Umbilical cord (tissue), 2 donors: ENCODE measurements at places on chromosomes 4 and X. TPM values are rescaled to one million over a fixed set of nuclear protein-coding genes. Genes with fewer than 3 reads are reported as not detected.

- no peak for DNase-seq
Observed at GRCh38 chrX:100750883-100751282, 19.0 kb upstream of the SYTL4 start.

GRCh38 chr4:183284965-183285364 is 35.1 kb downstream of the CLDN22 start:
- no peak for DNase-seq

Gene RBM46
- total RNA-seq: 3.9 TPM

Gene WNK3
- 4.8 TPM for total RNA-seq

DNA sequence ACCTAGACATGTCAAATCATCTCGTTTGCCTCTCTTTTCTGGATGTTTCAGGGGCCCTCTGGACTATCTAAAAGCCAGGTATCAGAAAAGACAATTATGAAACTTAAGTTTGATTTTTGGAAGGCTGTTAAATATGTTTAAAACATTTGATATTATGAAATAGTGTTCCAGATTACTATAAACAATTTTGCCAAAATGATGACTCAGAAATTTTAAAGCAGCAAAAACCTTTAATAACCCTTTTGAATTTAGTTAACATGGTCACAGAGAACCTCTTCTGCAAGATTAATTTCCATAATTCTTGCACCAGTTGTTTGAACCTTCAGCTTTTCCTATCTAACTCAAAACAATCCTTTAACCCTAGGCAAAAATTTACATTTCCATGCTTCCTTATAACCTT is 18.8 kb upstream of the FAM47E start:
- DNase-seq: peak; percentile 35

DNA sequence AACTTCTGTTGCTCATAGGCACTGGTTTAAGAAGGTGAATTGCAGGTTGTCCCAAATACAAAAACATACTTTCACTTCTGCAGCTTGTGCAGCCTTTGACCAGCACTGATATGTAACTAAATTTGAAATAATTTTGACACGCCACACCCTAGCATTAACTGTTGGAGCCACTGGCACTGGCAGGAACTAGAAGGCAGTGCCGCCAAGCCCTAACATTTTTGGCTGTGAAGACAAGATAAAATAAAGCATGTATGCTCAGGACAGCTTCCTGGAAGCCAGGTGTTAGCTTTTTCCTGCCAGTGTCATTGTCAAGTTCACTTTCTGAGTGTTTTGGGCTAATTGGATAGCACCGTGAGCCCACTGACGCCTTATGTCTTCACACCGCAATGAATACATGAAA is 65.3 kb upstream of the FBXW7 start:
- no peak for DNase-seq

DNA sequence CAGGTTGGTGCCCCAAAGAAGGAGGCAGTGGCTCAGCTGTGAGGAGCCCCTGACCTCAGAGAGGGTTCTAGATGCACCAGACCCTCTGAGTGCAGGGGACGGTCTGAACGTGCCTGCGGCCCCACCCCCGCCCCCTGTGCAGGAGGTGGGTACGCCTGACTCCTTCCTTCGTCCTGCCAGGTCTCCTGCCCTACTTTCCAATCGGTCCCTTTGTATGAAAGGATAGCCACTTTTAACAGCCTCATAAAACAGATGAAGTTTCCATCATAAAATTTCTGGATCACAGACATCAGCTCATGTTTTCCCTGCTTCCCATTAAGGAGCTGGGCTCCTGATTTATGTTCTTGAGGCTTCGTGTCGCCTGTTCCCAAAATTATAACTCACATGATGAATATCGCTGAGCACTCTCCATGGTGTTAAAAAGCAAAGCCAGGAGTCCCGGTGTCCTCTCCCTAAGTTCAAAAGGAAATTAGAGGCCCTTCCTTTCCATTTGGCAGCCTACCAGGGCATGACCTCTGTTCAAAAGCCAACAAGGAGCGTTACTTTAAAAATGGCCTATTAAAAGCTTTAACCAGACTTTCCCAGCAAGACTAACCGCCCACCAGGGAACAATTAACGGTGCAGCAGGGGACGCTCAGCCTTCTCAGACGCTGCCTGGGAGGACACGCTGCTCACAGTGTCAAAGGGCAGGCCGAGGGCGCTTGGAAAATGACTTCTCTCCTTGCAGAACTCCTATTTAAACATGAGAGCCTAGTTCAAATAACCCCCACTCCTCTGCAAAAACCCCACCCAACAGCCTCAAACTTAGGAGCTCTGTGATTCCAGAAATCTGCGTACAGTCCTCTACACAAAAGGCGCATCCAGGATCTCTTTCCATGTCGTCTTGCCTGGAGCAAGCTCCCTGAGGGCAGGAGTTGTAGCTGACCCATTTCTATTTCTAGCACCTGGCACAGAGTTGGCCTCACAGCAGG is 181.9 kb downstream of the AFAP1 start:
- DNase-seq: no peak

Gene SERPINA7
- total RNA-seq: 0.24 TPM

Gene DAPP1
- 9.1 TPM for total RNA-seq

GRCh38 chrX:119654112-119654531 is 38.8 kb downstream of the SEPTIN6 start:
- DNase-seq: peak; percentile 93

GRCh38 chr4:138898282-138898681 is 117.3 kb upstream of the NOCT start:
- DNase-seq: no peak
